H1 (cell line): ENCODE measurements at places on chromosomes 3 and 15. TPM values are rescaled to one million over a fixed set of nuclear protein-coding genes. Genes with fewer than 3 reads are reported as not detected.

GRCh38 chr3:54008099-54008498, 114.3 kb upstream of the CACNA2D3 start:
- no peak for DNase-seq
- H3K4me3 ChIP-seq: no peak overlapping the region
- H3K27me3 ChIP-seq: no peaks in the 10 kb centered on the region
- no peak overlapping the region for H3K27ac ChIP-seq
- H3K4me1 ChIP-seq: no peaks in the 10 kb centered on the region

GRCh38 chr3:38649500-38650247, at the start of gene SCN5A:
TSS of gene SCN5A (minus strand) at chr3:38649687. CDS start at chr3:38633307, 16,380 bp downstream.
- peak within 1 kb of the TSS; percentile 67 for H3K4me3 ChIP-seq
- H3K27me3 ChIP-seq: no peaks in the 10 kb centered on the region
- H3K36me3 ChIP-seq: no peaks in the 10 kb centered on the region
- H3K4me1 ChIP-seq: peaks cover 13% of the 10 kb centered on the region
- H3K27ac ChIP-seq: no peak within 1 kb of the TSS

GRCh38 chr3:79864077-79864476, 96.3 kb upstream of the ROBO1 start:
- H3K27me3 ChIP-seq: no peaks in the 10 kb centered on the region
- no peaks in the 10 kb centered on the region for H3K4me1 ChIP-seq
- H3K4me3 ChIP-seq: no peak overlapping the region
- no peaks in the 10 kb centered on the region for H3K36me3 ChIP-seq

DNA sequence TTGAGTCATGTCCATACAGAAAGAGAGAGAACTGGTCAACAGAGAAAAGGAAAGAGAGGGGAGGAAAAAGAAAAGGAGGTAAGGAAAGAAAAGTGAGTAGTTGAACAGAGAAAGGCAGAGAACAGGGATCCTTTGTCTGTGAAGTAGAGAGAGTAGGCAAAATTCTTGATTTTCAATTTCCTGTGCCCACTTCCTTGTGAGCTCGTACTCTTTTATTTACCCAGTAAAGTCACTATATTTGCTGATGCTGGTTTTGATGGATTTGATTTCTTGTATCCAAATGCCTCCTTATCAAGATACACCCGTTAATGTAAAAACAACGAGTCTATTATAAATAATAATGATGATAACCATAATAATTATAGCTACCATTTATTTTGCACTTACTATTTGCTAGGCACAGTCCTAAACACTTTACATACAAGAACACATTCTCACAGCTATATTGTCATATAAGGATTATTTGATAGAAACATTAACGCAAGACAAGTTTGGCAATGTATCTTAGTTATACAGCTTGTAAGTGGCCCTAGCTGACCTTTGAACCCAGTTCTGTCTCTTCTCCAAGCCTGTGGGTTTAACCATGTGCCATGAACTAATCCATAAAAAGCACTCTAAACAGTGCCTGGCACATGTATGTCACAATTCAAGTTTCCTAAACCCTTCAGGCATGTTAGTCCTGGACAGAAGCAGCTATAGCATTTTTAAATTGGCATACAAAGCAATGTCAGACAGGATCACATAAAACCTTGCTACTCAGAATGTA, 6.7 kb upstream of the P2RY1 start:
- DNase-seq: no peak
- no peaks in the 10 kb centered on the region for H3K4me1 ChIP-seq
- H3K4me3 ChIP-seq: no peak overlapping the region
- no peaks in the 10 kb centered on the region for H3K36me3 ChIP-seq
- no peak overlapping the region for H3K27ac ChIP-seq

- H3K27me3 ChIP-seq: no peaks in the 10 kb centered on the region
- H3K4me1 ChIP-seq: peaks cover 25% of the 10 kb centered on the region
- H3K4me3 ChIP-seq: peak within 1 kb of the TSS; percentile 74
- DNase-seq: peak; percentile 62
- H3K27ac ChIP-seq: peak within 1 kb of the TSS; percentile 71
These were observed at the start of gene PPP2R3A for GRCh38 chr3:135965506-135966270. TSS of gene PPP2R3A (plus strand) at chr3:135965728. CDS start at chr3:136001499, 35,771 bp downstream.

DNA sequence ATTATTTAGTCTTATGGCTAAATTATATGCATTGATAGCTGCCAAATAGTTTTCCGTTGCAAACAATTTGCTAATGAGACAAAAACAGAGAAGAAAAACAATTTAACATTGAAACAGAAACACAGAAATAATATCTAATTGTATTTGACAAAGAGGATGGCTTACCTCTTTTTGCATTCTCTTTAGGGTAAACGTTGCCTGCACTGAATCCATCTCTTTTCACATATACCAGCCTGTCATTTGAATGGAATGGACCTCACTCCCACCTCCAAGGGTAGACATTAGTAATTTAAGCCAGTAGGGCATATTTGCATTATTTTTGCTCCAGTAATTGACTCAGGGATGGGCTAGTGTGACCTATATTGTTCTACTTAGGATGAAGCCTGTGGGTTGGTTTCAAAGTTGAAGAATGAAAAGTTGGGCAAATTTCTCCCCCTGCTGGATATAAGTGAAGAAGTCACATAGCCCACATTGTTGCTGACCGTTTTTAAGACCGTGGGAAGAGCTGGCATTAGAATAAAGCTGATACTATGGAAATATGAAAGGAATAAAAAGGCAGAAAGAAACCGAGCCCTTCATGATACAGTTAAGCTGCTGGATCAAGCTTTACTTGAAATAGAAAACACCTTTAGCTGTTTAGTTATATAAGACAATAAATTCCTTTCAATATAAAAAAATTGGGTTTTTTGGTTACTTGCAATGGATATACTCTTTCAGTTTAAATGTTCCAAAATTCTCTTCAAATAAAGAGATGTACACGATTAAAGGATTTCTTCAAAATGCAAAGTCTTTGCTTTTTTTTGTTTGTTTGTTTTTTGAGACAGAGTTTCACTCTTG, 26.9 kb downstream of the PIERCE2 start:
- no peaks in the 10 kb centered on the region for H3K27me3 ChIP-seq
- no peaks in the 10 kb centered on the region for H3K4me1 ChIP-seq
- no peak overlapping the region for H3K4me3 ChIP-seq
- H3K36me3 ChIP-seq: no peaks in the 10 kb centered on the region
- DNase-seq: peak; percentile 35
- H3K27ac ChIP-seq: no peak overlapping the region

GRCh38 chr3:120688121-120688520, 6.1 kb upstream of the HGD start:
- no peaks in the 10 kb centered on the region for H3K27me3 ChIP-seq
- H3K4me1 ChIP-seq: no peaks in the 10 kb centered on the region
- DNase-seq: no peak
- H3K4me3 ChIP-seq: no peak overlapping the region

GRCh38 chr3:71705681-71706080, 19.5 kb downstream of the EIF4E3 start:
- H3K4me1 ChIP-seq: no peaks in the 10 kb centered on the region
- H3K27ac ChIP-seq: no peak overlapping the region
- H3K4me3 ChIP-seq: no peak overlapping the region
- no peaks in the 10 kb centered on the region for H3K27me3 ChIP-seq

- no peaks in the 10 kb centered on the region for H3K4me1 ChIP-seq
- no peak overlapping the region for H3K4me3 ChIP-seq
- no peak for DNase-seq
- no peak overlapping the region for H3K27ac ChIP-seq
- no peaks in the 10 kb centered on the region for H3K27me3 ChIP-seq
These were observed 69.9 kb downstream of the GLB1 start for GRCh38 chr3:33027091-33027490.

GRCh38 chr3:136512381-136512780, 239.8 kb downstream of the STAG1 start:
- no peak overlapping the region for H3K27ac ChIP-seq
- H3K27me3 ChIP-seq: no peaks in the 10 kb centered on the region
- H3K36me3 ChIP-seq: no peaks in the 10 kb centered on the region
- no peak for DNase-seq

DNA sequence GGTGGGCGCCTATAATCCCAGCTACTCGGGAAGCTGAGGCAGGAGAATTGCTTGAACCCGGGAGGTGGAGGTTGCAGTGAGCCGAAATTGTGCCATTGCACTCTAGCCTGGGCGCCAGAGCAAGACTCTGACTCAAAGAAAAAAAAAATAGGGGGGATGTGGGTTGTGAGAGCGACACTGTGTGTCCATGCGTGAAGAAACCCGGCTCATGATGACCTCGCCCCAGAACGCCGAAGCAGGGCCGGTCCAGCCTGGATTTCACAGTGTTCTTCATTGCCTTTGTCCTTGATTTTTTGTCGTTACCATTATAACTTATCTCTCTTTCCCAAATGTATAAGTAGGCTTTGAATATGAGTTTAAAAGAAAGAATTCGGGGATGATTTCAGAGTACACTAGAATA, 128.7 kb downstream of the PGPEP1L start:
- no peaks in the 10 kb centered on the region for H3K27me3 ChIP-seq
- no peak overlapping the region for H3K27ac ChIP-seq
- no peak overlapping the region for H3K4me3 ChIP-seq
- DNase-seq: no peak
- peaks cover 7% of the 10 kb centered on the region; the same call in 1 of the 2 replicates for H3K4me1 ChIP-seq
- H3K36me3 ChIP-seq: no peaks in the 10 kb centered on the region

DNA sequence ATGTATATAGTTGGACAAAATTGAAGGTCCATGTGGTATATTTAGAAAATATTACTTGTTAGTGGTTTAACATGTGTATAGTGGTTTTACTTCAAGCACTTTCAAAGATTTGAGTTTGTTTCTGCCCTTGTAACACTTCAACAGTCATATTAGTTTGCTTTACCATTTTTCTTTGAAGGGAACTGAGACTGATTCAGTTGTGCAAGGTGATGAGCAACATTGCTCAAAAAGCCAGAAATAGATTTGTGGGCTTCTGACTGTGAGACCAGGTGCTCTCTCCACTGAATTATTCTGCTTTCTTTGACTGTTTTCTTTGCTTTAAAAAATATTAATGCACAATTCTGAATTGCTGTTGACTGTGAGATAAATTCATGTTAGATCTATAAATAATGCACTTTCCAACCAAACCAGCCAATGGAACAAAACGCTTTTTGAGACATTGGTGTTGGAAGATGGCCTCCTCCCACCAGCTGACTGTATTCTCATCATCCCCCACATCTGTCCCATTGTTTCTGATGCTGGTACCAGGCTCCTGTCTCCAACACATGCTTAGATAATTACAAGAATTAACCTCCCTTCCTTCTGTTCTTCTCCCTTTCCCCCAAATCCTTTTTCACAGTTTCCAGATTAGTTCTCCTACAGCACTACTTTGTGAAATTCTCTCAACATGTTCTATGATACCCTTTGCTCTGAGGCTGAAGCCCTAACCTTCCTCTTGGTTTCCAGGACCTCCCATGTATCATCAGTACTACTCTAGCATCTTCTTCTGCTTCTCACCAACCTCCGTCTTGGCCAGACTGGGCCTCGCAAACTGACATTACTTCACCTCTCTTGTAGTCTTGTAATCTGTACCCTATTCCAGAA, 27.9 kb downstream of the PLCL2 start:
- no peak overlapping the region for H3K4me3 ChIP-seq
- H3K36me3 ChIP-seq: no peaks in the 10 kb centered on the region
- no peaks in the 10 kb centered on the region for H3K27me3 ChIP-seq
- DNase-seq: no peak
- H3K27ac ChIP-seq: no peak overlapping the region

GRCh38 chr3:192130534-192131132, 596.7 kb downstream of the FGF12 start:
- no peak overlapping the region for H3K27ac ChIP-seq
- no peaks in the 10 kb centered on the region for H3K27me3 ChIP-seq
- no peak overlapping the region for H3K4me3 ChIP-seq

DNA sequence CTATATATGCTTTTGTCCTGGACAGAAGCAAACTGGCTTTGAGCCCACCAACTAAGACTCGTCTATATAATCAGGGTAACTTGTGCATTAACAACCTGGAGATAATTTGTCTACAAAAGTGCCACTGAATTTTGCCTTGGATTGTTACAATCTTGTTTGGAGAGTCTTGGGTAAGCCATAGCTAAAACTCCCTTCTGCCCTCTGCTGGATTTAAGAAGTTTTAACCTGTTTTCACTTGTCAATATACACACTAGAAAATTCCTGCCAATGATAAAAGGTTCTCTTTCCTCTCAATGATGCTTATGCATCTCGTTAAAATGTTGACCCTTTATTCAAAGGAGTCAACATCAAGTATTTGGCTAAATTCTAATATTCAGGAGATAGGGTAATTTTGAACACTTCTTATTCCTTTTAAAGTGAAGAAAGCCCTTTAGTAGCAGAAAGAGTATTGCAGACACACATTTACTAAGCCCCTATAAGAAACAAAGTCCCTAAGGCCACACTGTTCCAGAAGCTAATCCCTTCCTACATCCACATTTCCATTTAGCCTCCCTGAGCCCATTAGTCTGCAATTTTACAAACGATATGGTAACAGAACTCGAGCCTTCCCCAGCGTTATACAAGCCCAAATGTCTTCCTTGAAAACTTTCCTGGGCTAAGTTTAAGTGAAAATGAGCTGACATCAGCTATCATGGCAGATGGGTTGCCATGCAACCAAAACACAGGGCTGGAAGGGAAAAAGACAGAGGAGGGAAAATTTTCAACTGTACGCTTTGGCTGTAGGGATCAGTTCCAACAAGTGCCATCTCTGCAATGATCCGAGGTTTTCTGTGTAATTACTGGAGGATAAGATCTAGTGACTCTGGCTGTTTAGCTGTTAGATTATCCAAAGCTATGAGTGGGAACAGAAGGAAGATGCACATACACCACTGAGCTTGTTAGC, 75.9 kb upstream of the FGF12 start:
- H3K4me3 ChIP-seq: no peak overlapping the region
- no peaks in the 10 kb centered on the region for H3K36me3 ChIP-seq
- DNase-seq: no peak
- H3K4me1 ChIP-seq: no peaks in the 10 kb centered on the region

GRCh38 chr3:8867646-8868045, 95.6 kb downstream of the RAD18 start:
- no peaks in the 10 kb centered on the region for H3K4me1 ChIP-seq
- DNase-seq: no peak
- H3K27ac ChIP-seq: no peak overlapping the region
- H3K36me3 ChIP-seq: no peaks in the 10 kb centered on the region
- H3K27me3 ChIP-seq: no peaks in the 10 kb centered on the region
- no peak overlapping the region for H3K4me3 ChIP-seq

- no peak overlapping the region for H3K4me3 ChIP-seq
- no peaks in the 10 kb centered on the region for H3K27me3 ChIP-seq
- no peaks in the 10 kb centered on the region for H3K36me3 ChIP-seq
- H3K27ac ChIP-seq: no peak overlapping the region
These were observed 2.4 kb upstream of the CD96 start for GRCh38 chr3:111539351-111540331.

DNA sequence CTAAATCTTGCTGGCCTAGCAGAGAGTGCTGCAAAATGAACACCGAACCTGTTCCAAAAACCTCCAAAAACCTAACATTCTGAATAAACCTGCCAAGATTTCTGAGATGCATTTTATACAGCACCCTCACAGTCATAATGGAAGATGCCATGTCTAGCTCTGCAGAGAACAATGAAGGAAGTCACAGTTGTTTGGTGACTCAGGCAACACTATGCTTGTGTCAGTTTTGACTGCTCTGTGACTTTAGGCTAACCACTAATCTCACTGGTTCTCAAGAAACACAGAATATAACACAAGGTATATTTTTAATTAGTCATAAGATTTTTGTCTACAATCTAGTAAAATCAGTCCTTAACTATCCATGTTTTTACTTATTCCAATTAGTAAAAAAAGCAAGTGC, 606.6 kb downstream of the TBL1XR1 start:
- no peak overlapping the region for H3K4me3 ChIP-seq
- H3K27me3 ChIP-seq: no peaks in the 10 kb centered on the region
- no peak for DNase-seq
- H3K27ac ChIP-seq: no peak overlapping the region
- H3K36me3 ChIP-seq: no peaks in the 10 kb centered on the region
- no peaks in the 10 kb centered on the region for H3K4me1 ChIP-seq

The TRH gene
- total RNA-seq: not detected in 2 replicates

The ALS2CL gene
- total RNA-seq: 4.3 and 4.8 TPM in 2 replicates

The ANKRD63 gene
- 0.26 TPM in 1 of 2 replicates, not detected in the other for total RNA-seq

The PPARG gene
- 0.27 TPM in 1 of 2 replicates, not detected in the other for total RNA-seq

The GOLGA6L4 gene
- 3.6 and 3.7 TPM in 2 replicates for total RNA-seq

The GOLGA8Q gene
- not detected in 2 replicates for total RNA-seq

The CD96 gene
- not detected in 2 replicates for total RNA-seq
